Cardiac muscle cell (in vitro differentiated cells and primary cell): ENCODE measurements at places on chromosomes 16 and 17. TPM values are rescaled to one million over a fixed set of nuclear protein-coding genes. Genes with fewer than 3 reads are reported as not detected.

Gene NPB
- total RNA-seq, result 2.3 and 9.1 TPM in 2 replicates

Gene NAGS
- total RNA-seq, result 4.2 and 6.1 TPM in 2 replicates

Gene FAM20A
- total RNA-seq, result 15.7 and 15.9 TPM in 2 replicates

Gene MT4
- not detected in 2 replicates for total RNA-seq

Gene EVI2A
- total RNA-seq, result not detected in 2 replicates

Gene CDH11
- 82.7 and 99.3 TPM in 2 replicates for total RNA-seq

Gene SYNGR2
- 107 and 126 TPM in 2 replicates for total RNA-seq

DNA sequence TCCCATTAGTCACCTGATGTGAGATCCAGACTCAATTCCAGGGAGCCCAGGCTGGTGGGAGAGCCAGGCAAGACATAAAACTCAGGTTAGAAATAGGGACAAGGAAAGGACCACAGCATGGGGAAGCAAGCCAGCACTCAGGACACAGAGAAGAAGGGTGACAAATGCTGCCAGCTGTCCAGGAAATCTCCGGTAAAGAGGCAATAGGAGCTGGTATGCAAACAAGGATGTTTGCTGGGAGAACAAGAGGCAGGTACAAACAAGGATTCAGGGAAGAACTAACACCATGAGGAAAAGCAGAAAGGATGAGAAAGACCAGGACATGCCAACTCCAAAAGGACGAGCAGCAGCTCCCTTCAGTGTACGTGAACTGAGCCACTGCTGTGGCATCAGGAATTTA, 10.2 kb upstream of the TXNDC11 start:
- H3K36me3 ChIP-seq, result peaks cover 71% of the 10 kb centered on the region
- H3K4me1 ChIP-seq, result no peaks in the 10 kb centered on the region
- no peak for DNase-seq

DNA sequence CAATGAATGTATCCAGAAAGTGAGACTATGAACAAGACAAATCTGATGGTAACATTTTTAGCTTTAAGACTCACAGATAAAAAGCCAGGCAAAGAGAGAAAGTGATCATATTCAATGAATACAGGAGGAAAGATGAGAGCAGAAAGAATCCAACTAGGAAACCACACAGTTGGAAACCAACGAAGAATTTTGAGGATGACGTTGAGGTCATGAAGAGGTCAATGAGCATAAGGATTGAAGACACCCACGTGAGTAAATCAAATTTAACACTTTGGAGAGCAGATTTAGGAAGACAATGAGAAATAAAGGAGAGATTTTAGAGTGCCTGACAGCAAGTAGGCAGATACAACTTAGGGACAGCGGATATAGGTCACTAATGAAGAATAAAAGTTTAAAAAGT, 948.1 kb downstream of the KCNJ2 start:
- no peak overlapping the region for H3K27ac ChIP-seq
- no peak overlapping the region for H3K4me3 ChIP-seq
- H3K27me3 ChIP-seq, result no peaks in the 10 kb centered on the region
- peak; percentile 20 for DNase-seq
- H3K4me1 ChIP-seq, result no peaks in the 10 kb centered on the region

DNA sequence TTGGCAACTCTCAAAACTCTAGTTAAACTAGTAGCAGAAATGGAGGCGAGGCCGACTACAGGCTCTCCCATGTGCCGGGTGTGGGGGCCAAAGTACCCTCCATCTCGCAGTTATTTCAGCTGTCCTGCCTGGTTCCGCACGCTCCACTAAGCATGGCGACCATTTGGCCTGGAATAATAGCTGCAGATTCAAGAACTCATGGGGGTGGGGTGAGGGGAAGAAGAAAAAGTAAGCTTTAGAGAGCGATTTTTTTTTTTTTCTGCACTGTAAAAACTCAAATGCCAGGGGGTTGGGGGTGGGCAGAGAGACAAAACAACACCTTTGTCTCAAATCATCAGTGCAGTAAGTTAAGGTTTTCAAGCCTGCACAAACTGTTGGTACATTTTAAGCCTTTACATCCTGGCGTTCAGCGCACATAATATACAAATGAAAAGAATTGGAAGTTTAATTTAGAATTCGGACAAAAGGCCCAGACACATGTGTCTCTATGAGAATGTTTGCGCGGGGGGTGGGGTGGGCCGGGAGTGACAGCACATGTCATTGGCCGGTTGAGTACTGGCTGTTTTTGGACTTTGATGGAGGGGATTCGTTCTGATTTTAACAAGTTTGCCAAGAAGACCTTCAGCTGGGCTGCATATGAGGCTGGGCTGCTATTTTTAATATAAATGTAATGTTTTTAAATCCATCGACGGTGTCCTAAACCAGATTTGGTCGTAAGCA, 694.7 kb upstream of the SALL1 start:
- no peaks in the 10 kb centered on the region for H3K4me1 ChIP-seq
- no peak overlapping the region for H3K27ac ChIP-seq
- no peaks in the 10 kb centered on the region for H3K27me3 ChIP-seq
- DNase-seq, result no peak

DNA sequence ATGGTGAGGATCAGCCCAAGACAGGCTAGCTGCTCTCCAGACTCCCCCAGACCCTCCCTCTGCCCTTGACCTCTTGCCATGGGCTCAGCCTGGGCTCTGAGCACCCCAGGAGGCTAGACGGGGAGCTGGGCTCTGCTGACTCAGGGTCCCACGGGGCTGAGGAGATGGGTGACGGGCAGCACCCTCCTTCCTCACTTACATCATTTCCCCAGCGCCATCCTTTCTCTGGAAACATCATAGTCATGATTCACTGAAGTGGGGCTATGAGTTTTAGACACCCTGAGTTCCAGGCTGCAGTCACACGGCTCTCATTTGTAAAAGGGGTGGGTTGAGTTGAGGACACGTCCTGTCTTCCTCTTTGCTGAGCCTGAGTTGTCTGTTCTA, 3.0 kb upstream of the ITGAX start:
- no peaks in the 10 kb centered on the region for H3K4me1 ChIP-seq
- no peak overlapping the region for H3K4me3 ChIP-seq
- no peak for DNase-seq

DNA sequence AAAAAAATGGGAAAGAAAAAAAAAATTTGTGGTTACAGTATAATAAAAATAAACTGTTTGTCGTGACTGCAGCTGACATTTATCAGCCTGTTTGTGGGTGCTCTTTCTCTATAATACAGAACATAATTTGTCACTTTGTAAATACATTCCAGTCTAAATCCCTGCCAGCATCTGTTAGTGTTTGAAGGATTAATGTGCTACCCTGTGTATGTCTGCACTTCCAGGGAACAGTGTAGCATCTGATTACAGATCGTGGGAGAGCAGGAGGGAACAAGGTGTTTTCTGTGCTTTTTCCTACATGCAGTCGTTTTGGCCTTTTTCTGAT, 265.1 kb downstream of the WWOX start:
- DNase-seq, result no peak
- no peaks in the 10 kb centered on the region for H3K36me3 ChIP-seq
- no peaks in the 10 kb centered on the region for H3K27me3 ChIP-seq
- no peak overlapping the region for H3K27ac ChIP-seq
- peaks cover 7% of the 10 kb centered on the region for H3K4me1 ChIP-seq

- H3K27me3 ChIP-seq, result no peaks in the 10 kb centered on the region
- DNase-seq, result no peak
- no peak overlapping the region for H3K27ac ChIP-seq
- H3K4me1 ChIP-seq, result peaks cover 4% of the 10 kb centered on the region
Measured at GRCh38 chr17:48903401-48903800, 4.8 kb upstream of the UBE2Z start.
